ENCODE measurements at places on chromosomes 5 and 9.
A peak's percentile ranks its signal among the peaks of the same experiment; 100 is the strongest.

DNA sequence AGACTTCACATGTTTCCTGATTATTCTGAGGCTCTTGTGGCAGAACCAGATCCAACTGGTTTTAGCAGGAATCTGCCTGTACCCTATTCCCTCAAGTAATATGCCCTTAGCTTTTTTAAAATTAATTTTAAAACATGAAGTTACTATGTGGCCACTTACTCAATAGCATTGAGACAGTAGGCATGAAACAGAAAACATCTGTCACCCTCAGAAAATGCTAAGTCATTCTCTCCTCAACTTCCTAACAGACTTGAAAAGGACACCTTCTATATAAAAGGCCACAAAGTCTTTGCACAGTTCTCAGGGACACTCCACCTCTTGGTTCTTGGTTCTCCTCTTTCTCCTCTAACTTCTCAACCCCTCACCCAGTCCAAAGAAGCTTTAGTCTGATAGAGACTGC lies 277.8 kb downstream of the RAB3C start:
- no peak for DNase-seq

- no peak for DNase-seq
These were observed 260.3 kb downstream of the GOLPH3 start for GRCh38 chr5:31913808-31914207.

DNA sequence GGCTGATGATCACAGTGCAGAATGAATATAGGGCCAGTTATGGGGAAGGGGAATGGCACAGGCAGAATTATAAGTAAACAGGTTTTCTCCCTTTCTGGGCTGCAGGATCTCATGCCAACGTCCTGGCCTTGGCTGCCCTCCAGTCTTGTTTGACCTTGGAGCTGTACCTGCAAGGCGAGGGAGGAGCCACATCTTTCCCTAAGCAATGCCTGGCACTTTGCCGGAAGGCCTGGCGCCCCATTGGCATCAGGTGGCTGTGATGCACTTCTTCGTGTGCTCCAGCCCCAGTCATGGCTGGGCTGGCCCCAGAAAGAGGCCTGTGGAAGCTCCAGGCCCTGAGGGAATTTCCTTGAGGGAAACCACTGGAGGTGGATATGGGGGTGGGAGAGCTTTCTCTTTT lies 16.7 kb upstream of the IQGAP2 start:
- no peak for DNase-seq

DNA sequence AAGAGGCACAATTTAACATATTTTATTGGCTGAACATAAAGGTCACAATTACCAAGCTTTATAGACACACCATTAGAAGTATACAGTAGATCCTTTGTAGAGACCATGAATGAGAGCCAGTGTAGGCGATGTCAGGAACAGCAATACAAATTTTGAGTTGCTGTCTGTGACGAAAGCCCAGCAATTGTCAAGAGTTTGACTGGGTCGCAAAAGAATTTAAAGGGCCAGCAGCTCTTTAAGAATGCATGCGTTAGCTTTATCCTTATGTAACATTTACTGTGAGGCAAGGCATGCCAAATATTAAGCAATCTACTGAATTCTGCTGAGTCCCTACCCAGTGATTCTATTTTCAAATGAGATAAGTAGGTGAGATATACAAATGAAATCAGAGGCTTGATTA lies 236.9 kb downstream of the ARRDC3 start:
- DNase-seq: no peak

GRCh38 chr9:32423371-32423770 lies 38.9 kb downstream of the ACO1 start:
- no peak for DNase-seq

- no peak for DNase-seq
These were observed 77.6 kb upstream of the ADRB2 start for GRCh38 chr5:148748702-148749392.

DNA sequence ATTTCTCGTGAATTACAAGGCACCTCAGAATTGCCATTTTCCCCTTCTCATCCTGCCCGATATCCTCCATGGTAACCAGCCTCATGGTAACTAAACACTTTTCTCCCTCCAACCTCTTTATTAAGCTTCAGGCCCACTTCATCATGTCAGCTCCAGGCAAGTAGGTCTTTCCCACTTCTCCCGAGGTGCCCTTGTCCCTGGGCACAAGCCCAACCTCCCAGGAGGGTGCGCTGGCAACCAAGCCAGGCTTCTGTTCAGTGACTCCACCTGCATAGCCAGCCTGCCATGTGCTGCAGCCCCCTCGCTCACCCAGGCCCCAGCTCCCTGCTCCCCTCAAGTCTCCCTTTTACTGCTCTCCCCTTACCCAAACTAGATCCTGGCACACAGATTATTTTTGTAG lies 47.4 kb upstream of the AFAP1L1 start:
- no peak for DNase-seq

DNA sequence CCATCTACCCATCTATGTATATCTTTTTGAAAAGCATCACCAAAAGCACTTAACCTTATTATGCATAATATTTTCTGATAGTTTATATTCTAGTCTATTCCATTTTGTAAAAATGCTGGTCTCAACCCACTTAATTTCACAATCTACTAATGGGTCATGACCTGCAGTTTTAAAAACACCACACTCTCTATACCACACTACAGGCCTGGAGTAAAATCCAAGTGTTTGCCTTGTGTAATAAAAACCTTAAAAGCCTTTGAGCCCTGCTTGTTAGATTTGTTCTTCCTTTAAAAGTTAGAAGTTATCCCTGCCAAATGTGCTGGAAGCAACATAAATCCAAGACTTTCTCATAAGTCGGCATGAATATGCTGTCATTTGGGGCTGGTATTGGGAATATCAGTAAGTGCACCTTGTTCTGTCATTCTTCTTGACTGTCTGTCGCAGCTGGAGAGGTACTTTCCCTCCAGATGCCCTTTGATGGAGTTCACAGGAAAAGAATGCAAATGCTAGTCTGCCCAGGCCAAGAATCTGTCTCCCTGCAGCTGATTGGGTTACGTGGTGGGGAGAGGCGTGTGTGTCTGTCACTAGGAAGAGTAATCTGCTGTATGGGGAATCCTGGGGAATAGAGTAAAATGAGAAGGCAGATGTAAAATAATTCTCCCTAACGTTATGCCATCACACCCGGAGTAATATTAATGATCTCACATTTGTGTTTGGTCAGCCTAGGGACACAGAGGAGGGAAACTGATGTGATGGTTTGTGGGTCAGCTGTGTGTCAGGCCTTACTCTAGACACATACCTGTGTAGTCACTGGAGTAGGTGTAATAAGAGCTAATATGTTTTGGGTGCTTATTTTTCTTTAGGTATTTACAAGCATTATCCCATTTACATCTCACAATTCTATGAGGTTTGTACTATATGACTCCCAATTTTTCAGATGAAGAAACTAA lies 79.4 kb downstream of the ZNF366 start:
- no peak for DNase-seq

DNA sequence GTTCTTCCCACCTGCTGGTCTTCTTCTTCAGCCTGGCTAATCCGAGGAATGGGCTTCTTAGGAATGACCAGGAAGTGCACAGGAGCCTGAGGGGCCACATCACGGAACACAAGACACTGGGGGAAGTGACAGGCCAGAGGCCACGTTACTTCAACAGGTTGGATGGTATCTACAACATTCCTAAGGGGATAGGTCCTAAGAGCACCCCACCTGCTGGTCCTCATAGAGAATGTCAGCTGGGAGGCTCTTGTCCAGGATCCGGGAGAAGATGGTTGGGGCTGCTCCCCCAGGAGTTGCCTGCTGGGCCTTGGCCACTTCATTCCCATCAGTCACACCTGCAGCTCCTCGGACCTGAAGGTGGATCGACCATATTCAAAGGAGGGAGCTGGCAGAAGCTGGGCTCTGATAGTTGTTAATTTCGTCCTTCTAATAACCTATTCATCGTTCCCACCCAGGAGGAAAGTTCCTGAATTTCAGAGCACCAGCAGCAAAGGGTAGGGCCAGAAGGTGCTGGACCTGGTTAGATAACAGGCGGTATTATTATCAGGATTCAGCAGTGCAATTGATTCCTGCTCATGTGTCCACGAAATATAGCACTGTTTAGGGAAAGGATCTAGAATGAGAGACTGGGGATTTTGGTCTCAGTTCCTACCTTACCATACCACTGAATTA lies 1.3 kb downstream of the HINT2 start:
- no peak for DNase-seq

DNA sequence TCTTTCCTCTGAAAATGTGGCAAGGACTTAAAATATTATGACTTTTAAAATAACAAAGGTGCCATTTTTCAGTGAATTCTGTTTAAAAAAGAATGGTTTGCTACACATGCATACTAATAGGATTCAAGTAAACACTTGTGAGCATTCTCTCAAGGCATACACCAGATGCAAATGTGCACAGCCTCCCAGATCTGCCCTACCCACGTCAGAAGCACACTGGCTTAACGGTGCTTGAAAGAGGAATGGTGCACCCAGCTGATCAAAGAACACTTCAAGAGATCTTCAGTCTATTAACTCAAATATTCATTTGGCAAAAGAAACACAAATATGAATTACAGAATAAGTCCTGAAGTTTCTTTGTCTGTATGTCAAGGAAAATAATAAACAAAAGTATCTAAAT lies 15.8 kb downstream of the GABRB2 start:
- DNase-seq: no peak

- DNase-seq: peak; percentile 45
These were observed 4.5 kb upstream of the IL7R start for GRCh38 chr5:35852084-35852734.

DNA sequence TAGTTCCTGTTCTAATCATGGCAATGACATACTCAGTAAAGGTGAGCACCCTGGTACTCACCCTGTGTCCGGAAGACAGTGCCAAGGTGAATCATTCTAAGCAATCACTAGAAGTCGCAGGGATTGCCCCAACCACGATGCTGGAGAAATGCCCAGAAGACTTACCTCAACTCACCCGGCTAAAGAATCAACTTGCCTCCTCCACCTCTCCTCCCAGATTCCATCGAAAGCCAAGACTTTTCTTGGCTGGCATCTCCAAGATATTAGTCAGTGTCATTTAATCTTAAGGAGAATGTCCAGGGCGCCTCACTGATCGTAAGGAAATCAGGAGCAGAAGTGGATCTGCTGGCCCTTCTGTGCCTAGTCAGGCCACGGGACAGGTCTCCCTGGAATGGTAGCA lies 204.9 kb downstream of the ERCC6L2 start:
- no peak for DNase-seq

- DNase-seq: no peak
These were observed 201.8 kb upstream of the MPDZ start for GRCh38 chr9:13481274-13481673.
